Fibroblast of skin of right quadriceps (primary cell): ENCODE measurements at places on chromosomes 4 and X.

DNA sequence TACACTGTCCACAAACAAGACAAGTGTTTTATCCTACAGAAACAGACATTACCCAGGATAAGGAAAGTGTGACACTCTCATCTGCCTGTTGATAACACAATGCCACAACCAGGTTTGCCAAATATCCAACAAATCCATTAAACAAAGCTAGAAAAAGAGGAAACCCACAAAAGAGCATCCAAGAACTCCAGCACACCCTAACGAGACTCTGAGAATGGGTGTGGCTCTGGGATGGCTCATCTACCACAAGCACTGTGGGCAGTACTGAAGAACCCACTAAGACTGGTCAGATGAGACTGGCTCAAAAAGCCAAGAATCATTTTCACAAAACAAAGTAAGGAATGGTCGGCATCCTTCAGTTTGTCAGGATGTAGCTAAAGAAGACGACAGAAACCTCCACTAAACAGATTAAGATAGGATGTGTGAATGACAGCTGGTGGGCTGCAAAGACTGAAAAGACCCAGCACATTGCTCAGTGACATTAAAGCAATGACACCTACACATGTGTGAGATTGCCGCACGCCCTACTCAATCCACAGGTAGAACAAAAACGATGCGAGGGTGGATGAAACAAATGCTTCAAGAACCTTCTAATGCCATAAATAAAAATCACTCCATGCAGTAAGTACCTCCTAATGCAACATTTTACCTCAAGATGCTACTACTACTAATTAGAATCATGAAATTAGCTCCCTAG lies 14.7 kb downstream of the ATP8A1 start:
- no peak for DNase-seq

- DNase-seq = no peak
Observed at GRCh38 chr4:163284304-163284703, 48.1 kb downstream of the NPY1R start.

DNA sequence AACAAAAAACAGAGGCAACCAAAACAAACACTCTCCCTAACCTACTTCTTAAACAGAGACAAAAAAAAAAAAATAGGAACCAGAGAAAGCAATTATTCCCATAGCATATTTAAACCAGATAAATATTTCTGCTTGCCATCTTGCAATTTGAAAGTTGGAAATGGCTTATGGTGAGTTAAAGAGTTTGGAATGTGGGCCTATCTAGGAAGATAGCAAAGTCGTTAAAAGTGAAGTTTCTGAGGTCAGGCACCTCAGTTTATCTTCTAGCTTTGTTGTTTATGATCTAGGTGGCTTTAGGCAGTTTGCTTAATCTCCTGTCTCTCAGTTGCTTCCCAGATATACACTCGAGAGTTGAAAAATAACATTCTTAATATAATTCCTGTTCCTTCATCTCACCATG lies 284.2 kb downstream of the KCNIP4 start:
- no peak for DNase-seq

- DNase-seq = peak; percentile 98
Observed at GRCh38 chr4:140153718-140154571, at the start of gene MAML3. Gene MAML3, minus strand, starts transcription at chr4:140154184. Its CDS starts 857 bp downstream, at chr4:140153327.

- DNase-seq = peak; percentile 26
Observed at GRCh38 chr4:20462426-20463175, 210.9 kb downstream of the SLIT2 start.
